Inflammatory macrophage treated with lipopolysaccharide for 4 hours (primary cell): ENCODE measurements at places on chromosomes 7 and 10.

- DNase-seq: no peak
Measured at GRCh38 chr7:90081621-90082020, 72.6 kb upstream of the STEAP1 start.

GRCh38 chr10:130656582-130657133 is 520.5 kb downstream of the GLRX3 start:
- DNase-seq: no peak

GRCh38 chr7:122457969-122458368 is 153.4 kb upstream of the FEZF1 start:
- DNase-seq: no peak

GRCh38 chr10:57992321-57993077 is 275.2 kb downstream of the IPMK start:
- DNase-seq: no peak

- peak; percentile 56 for DNase-seq
Measured at GRCh38 chr10:6176691-6177231, 26.0 kb upstream of the PFKFB3 start.

DNA sequence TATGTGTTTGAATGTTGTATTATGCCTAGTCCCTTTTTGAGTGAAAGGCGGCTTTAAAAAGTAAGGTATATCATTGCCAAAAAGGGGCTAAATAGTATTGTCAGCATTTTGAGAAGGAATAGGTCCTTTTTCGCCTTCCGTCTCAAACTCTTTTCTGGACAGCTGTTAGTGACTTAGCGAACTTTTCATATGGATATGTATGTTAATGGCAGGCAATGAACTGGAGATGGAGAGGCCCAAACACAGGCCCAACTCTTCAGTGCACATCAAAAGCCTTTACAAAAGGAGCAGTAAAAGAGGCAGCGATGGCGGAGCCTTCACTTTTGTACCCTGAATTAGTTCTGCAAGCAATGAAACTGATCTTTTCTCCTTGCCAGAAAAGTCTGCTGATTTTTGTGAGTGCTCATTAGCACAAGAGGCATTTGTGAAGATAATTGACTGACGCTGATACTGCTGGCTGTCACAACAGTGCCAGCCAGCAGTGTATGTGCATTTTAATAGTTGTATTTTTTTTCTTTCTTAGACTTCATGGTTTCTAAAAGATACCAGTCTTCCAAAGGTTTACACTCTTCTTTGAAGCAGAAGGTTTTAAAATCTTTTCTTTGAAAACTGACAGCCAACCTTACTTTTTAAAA is 243.7 kb upstream of the SP8 start:
- no peak for DNase-seq

DNA sequence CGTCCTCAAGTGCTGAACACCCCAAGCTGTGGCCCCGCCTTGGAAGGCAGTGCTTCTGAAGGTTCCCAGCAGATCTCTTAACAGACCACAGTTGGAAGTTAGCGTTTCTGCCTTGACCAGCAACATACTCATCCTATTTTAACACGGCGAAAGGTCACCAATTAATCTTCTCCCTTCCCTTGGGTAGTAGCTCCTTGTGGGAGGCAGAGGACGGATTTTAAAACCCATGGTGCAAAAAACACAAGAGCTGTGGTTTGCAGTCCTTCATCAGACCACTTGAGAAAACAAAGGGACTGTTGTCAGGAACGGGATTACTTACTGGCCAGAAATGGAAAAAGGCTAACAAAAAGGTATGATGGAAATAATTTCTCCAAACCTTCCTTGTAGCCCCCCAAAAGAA is 87.3 kb downstream of the BEND7 start:
- DNase-seq: no peak

GRCh38 chr10:4503076-4503475 is 322.9 kb upstream of the AKR1E2 start:
- no peak for DNase-seq

DNA sequence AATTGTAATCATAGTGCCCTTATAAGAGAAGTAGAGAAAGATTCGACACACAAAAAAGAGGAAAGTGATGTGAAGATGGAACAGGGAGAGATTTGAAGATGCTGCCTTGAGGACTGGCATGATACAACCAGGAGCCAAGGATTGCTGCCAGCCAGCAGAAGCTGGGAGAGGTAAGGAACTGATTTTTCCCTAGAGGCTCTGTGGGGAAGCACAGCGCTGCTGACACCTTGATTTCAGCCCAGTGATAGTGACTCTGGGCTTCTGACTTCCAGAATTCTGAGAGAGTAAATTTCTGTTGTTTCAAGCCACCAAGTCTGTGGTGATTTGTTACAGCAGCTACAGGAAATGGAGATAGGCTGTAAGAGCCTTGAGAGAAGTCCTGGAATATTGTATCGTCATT is 98.2 kb downstream of the RAB11FIP2 start:
- DNase-seq: no peak

GRCh38 chr7:22860784-22861482 is 38.3 kb upstream of the TOMM7 start:
- no peak for DNase-seq

DNA sequence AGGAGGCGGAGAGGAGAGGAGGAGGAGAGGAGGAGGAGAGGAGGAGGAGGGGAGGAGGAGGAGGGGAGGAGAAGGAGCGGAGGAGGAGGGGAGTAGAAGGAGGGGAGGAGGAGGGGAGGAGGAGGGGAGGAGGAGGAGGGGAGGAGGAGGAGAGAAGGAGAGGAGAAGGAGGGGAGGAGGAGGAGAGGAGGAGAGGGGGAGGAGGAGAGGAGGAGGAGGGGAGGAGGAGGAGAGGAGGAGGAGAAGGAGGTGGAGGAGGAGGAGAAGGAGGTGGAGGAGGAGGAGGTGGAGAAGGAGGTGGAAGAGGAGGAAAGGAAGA is 15.5 kb upstream of the CRCP start:
- DNase-seq: no peak

GRCh38 chr10:124529661-124530214 is 68.1 kb downstream of the LHPP start:
- no peak for DNase-seq

GRCh38 chr10:59287587-59288255 is 74.6 kb downstream of the FAM13C start:
- no peak for DNase-seq

GRCh38 chr10:43083764-43084163 is 6.9 kb downstream of the RET start:
- no peak for DNase-seq

DNA sequence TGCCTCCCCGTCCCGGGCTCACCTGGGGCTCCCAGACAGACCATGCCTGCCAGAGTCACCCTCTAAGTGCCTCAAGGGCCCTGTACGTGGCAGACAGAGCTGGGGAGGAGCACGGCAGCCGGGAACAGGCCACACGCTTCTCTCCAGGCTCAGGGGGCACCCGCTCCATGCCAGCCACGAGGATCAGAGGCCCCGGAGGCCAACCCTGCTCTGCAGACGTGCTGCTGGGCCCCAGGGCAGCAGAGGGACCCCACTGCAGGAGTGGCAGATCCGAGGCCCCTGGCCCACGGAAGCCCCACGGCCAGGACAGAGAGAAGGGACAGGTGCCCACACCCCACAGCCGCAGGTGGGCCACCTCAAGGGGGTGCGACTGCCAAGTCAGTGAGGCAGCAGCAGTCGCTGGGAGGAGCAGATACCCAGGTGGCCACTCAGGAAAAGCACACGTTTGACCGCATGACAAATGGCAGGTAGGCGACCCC is 58.4 kb upstream of the TNRC18 start:
- DNase-seq: no peak
